ENCODE measurements at places on chromosomes 4 and X.

DNA sequence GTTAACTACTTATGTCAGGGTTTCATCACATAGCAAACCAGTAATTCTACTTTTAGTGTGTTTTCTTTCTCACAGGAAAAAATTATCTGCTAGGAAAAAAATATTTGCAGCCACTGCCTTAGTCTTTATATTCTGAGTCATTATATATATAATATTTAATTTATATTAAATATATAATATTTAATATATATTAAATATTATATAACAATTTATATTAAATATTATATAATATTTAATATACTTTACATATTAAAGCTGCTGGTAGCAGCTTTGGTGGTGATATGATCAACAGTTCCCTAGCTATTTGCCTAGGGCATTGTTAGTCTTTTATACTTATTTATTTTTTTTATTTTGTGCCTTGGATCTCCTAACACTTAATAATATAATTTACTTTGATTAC is 381.6 kb downstream of the STIM2 start:
- DNase-seq = no peak

GRCh38 chr4:41645728-41646390 is 102.7 kb downstream of the PHOX2B start:
- no peak for DNase-seq

DNA sequence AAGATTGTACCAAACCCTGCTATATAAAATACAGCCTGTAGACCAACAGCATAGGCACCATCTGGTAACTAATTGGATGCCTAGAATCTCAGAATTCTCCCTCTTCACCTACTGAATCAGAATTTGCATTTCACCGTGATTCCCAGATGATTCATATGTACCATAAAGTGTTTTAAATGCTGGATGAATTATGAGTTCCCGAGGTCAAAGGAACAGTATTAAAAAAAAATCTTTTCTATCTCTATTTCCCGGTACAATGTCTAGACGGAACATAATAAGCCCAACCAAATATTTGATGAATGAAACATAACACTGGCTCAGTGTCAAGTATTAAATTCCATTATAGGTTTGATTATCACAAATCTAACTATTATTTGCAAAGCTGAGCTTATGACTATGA is 280.0 kb downstream of the ANKRD50 start:
- DNase-seq = no peak

DNA sequence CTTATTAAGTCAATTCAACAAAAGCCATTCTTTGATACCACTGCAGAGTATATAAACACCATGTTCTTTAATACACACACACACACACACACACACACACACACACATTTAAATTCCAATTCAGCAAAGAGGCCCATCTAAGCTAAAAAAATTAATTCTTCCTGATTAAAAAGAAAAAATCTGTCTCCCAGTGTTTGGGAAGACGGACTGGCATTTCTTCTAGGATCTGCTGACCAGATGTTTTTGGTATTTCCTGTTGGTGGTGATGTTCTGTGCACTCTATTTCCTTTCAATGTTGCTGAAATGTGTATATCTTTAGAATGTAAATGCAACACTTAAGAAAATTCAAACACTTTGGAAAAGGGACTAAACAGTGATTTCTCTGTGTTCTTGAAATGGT is 243.8 kb downstream of the THOC2 start:
- no peak for DNase-seq

DNA sequence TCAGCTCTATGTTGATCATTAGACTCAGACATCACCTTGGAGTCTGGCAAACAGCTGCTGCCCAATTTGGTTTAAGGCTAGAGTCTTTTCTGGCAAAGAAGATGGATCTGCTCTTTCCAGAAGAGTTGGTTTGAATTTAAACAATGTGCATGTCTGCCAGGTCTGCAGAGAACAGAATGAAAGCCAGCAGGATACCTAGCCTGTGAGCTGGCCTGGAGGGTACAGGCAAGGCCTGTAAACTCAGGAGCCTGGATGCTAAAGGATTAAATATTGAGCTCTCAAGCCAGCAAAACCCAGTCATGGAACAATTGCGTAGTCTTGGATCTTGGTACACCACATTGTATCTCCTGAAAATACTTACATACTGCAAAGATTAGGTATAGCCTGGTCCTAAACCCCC is 15.6 kb upstream of the PDLIM3 start:
- no peak for DNase-seq

- DNase-seq = no peak
Measured at GRCh38 chr4:95546221-95546620, 2.6 kb downstream of the UNC5C start.

GRCh38 chr4:58515226-58515625 is 1405.0 kb upstream of the IGFBP7 start:
- DNase-seq = no peak

- DNase-seq = peak; percentile 58
Measured at GRCh38 chrX:149470955-149471354, 34.2 kb downstream of the IDS start.

- no peak for DNase-seq
Measured at GRCh38 chr4:17322514-17322913, 189.4 kb downstream of the QDPR start.

DNA sequence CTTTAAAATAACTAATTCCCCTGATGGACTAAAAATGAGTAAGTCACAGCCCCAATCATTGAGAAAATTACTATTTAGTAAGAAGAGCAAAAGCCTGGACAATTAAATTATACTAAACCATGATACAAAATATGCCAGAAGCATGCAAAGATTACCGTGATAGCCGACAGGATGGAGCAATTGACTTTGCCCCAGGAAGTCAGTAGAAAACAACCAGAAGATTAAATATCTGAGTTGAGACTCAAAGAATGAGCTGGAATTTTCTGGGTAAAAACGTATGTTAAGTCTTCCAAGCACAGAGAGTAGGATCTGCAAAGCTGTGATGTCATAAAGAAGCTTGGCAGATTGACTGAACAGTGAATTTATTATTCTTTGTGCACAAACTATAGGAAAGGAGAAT is 816.1 kb upstream of the TENM3 start:
- DNase-seq = no peak

DNA sequence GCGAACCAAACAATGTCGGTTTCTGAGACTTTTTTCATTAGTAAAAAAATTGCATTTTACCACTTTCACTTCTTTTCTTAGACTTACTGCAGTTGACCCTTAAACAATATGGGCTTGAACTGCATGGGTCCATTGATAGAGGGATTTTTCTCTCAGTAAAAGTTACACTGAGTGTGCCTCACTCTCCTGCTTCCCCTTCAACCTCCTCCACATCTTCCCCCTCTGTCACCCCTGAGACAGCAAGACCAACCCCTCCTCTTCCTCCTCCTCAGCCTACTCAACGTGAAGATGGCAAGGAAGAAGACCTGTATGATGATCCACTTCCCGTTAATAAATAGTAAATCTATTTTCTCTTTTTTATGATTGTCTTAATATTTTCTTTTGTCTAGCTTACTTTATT is 43.4 kb downstream of the TEC start:
- no peak for DNase-seq

DNA sequence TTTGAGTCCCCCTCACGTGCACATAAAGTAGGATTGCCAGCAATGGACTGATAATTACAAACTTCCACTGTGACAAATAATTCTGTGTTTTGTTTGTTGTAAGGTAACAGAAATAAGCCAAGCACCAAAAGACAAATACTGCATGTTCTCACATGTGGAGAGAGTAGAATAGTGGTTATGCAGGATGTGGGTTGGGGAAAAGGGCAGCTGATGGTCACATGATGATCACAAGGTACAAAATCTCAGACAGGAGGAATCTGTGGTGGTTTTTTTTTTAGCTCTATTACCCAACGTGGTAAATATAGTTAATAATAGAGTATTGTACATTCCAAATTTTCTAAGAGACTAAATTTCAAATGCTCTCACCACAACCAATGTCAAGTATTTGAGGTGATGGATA is 182.3 kb downstream of the BANK1 start:
- DNase-seq = no peak

DNA sequence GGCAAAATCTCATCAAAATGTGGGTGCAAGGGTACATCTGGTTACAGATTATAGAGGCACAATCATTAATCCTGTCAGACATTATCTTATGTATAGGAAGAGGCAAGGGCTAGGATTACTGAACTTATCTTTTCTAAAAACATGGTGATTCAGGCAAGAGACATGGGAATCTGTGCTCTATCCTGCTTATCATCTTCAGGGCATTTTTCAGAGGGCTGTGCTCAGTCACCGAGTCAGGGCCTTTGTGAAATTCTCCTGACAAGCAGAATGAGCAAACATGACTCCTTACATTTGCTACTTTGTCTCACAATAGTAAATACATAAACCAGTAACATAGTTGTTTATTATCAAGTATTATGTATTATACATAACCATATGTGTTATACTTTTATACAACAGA is 84.2 kb upstream of the KCTD8 start:
- no peak for DNase-seq

DNA sequence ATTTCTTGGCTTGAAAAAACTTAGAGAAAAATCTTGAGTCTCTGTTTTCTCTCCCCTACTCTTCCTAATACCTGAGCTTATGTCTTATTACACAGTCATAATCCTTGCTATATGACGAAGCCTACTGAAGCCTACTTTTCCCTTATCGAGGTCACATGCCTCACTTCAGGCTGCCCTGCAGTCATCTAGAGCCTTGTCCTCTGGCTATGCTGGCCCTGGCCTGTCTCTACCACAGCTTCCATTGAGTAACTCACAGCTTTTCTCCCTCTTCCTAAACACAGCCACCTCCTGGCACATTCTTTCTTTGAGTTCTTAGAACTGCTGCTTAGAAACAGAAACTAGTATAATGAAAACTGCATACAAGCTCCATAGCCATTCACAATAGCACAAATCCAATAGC is 1698.3 kb downstream of the STIM2 start:
- DNase-seq = no peak

DNA sequence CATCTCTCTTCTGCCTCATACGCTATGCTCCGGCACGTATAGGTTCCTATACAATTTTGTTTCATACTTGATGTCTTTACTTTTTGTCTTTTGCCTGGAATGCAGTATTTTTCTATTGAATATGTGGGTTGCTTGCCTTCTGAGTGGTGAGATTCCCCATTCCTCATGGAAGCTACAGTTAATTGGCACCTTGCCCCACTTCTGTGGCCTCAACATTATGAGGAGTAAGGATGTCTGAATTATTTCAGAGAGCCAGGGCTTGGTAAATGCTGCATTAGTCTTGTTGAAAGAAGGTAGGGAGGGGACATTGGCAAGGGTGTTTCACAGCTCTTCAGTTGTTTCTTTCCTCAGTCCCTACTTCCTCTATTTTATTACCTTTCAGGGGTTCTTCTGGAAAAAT is 23.0 kb downstream of the CDKL5 start:
- no peak for DNase-seq

DNA sequence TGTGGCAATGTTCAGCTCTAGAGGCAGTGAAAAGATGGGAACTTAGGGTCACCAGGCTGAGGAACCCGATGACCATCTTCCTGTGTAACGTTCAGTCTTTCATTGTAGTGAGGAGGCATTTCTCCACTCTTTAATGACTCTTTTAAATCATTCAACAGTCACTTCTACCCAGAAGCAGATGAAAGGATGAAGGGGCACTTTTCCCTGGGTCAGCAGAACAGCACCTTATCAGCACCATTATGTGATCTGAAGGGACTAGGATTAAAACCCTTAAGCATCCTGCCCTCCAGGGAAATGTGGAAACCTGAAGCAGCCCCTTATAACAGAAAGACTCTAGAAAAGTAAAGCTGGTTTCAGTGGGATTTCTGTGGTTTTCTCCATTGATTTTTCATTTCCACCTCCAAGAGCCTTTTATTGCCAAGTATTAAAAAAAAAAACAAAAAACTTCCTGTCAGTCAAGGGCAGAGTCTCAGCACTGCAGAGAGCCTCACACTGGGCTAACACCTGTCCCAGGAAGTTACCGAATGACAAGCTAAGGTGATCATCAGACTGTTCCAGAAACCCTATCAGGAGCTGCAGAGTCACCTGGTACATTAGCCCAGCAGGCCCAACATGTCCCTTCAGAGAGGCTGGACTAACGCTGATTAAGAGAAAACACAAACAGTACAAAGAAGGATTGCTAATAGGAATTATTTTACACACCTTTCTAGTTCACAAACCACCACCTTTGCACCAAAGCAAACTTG is 185.9 kb downstream of the SHROOM3 start:
- DNase-seq = no peak

DNA sequence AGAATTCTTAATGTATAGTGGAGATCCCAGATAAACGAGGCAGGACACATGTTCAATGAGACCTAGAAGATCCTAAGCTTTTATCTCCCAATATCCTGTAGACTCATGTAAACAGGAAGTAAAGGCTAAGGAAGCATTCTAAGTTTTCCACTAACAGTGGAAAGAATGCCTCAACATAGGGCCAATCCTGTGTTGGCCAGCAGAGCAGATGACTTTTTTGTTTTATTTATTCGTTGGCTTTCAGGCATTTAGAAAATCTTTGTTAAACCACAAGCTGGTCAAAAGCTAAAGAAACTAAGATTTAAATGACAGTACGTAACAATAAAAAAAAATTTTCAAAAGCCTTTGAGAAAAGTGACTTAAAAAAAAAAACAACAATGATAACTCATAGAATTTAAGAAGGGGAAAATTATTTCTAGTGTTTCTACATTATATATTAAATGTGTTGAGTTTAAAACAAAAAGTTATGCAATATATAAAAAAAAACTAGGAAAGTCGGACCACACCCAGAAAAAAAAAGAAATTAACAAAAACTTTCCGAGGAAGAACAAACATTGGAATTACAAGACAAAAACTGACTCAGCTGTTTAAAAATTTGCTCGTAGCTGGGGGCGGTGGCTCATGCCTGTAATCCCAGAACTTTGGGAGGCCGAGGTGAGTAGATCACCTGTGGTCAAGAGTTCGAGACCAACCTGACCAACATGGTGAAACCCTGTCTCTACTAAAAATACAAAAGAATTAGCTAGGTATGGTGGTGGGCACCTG is 759.3 kb downstream of the FSTL5 start:
- no peak for DNase-seq

DNA sequence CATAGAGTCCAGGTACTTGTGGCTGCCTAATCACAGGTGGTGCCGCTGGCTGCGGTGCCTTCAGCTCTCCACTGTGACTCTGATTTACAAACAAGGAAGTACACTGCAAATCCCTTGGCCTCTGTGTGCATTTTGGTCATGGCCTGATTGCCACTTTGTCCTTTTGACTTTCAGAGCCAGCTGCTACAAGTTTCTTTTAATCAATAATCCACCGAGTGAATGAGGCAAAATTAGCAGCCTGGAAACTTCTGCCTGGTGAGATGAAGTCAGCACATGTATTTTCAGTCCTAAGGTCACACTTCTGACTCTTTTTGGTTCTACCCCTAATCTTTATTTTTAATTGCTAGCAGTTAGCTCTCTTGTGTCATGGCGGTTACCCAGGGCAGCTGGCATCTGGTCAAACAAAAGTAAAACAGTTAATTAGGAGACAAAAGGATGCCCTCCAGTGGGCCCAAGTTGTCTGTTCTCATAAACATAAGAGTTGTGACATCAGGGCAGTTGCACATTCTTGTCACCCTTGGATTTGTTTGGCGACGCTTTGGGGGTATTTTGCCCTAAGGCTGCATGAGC is 62.3 kb upstream of the LNX1 start:
- no peak for DNase-seq

GRCh38 chr4:33512397-33512796 is 2731.9 kb downstream of the ARAP2 start:
- DNase-seq = no peak

Data from activated T-cell treated with anti-CD3 and anti-CD28 coated beads for 24 hours (primary cell).